ENCODE measurements at places on chromosomes 3 and 15.

DNA sequence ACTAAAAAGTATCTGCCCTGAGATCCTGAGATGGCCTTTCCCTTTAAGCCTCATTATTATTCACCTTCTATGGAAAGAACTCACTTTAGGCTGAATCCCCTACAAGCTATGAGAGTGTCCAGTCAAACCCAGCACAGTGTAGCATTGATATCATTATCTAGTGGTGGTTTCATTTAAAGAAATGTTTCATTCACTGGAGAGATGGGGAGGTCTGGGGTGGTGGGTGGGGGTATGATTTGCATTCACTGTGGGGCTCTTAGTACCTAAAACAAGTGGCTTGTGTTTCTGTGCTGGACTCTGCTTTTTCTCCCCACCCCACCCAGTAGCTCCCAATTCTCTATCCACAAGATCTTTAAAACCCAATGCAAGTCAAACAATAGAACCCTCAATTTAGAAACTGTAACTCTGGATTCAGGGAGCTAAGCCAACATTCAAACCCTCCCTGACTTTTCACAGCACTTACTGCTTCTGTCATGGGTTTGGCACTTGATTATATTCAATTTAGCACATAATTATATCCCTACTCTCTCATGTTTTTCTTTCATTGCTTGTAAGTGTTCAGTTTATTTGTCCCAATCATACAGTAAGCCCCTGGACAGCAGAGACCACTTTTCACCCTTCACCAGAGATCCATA, 310.5 kb upstream of the THBS1 start:
- DNase-seq, result no peak

DNA sequence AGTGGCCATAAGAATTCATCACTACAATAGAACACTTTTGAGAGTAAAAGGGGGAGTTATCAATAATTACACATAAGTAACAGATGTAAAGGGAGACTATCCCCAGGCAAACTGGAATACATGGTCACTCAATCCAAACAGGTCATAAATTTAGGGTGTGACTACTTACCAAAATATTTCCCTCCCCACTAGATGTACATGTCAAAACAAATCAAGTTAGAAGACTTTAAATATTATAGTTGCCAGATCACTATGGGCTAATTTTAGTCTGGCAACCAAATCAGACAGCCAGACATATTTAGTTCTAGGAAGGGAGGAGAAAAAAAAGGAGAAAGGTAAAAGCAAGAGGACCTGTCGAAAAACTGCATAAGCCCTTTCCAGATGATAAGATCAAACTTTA, 23.1 kb downstream of the SLC24A5 start:
- DNase-seq, result no peak

DNA sequence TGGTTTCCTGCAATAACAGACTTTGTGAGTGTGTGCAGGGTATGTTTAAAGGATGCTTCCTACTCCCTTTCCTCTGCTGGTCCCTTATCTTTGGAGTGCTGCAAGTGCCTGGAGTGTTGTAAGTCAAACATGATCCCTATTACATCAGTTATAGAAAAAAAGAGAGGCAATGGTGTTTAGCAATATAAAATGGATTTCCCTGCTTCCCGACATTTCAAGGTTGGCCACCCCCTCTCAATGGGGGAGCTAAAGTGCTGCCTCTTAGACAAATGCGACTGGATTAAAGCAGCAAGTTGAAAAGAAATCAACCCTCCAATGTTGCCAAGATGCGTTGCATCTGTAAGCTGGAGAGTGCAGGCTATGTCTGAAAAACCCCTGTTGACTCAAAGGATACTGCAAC, 203.1 kb upstream of the WNT5A start:
- no peak for DNase-seq

DNA sequence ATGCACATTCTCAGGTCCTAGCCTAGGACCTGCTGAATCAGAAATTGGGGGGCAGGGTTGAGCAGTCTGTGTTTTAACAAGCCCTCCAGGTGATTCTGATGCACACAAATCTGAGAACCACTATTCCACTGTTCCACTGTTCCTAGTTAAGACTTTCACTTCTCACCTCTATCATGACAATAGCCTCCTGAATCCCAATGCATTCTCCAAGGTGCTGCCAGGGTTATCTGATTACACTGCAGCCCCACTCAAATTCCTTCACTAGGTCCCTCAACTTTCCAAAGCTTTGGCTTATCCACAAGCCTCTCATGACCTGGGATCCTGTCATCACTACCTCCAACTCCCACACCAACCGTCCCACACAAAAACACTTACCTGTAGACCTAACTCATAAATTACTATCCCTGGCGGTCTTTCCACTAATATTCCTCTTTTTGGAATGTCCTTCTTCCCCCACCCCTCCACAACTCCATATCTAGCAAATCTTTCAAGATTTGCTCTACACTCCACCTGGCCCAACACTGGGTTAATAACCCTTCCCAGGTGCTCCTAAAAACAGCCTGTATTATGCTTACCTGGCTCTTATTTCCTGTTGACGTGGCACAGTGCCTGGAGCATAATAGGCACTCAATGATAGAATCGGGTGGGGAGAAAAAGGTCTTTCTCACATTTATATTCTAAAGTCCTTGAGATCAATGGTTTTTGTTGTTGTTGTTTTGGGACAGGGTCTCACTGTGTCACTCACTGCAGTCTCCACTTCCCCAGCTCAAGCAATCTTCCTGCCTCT, 27.2 kb downstream of the TBL1XR1 start:
- no peak for DNase-seq

DNA sequence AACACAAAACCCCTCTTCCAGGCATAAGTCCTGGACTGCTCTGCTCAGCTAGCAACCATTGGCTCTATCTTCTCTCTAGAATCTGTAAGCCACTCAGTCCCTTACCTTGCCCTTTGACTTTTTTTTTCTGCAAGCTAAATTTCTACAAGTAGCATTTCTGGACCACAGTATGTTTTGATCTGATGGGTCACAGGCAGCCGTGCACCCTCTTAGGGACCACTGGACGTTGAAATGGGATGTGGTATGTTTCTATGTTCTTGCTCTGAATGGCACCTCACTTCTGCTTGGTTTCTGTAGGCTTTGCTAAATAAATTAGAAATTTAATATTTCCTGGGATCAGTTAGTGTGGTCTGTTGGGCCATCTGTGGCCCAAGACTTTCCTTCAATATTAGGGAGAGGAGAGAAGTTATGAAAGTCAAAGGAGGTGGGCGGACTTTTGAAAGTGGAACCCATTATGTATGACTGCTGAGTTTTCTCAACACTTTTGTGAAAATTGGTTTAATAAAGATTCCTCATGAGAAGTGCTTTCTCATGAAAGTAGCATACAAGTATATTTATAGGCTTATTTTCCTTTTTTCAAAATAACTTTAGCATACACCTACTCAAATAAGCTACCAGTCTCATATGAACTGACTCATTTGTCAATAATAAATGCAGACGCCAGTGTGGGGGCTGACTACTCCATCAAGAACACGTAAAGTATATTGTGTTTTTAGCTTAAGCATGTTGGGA, 18.4 kb upstream of the TIPARP start:
- DNase-seq, result no peak

DNA sequence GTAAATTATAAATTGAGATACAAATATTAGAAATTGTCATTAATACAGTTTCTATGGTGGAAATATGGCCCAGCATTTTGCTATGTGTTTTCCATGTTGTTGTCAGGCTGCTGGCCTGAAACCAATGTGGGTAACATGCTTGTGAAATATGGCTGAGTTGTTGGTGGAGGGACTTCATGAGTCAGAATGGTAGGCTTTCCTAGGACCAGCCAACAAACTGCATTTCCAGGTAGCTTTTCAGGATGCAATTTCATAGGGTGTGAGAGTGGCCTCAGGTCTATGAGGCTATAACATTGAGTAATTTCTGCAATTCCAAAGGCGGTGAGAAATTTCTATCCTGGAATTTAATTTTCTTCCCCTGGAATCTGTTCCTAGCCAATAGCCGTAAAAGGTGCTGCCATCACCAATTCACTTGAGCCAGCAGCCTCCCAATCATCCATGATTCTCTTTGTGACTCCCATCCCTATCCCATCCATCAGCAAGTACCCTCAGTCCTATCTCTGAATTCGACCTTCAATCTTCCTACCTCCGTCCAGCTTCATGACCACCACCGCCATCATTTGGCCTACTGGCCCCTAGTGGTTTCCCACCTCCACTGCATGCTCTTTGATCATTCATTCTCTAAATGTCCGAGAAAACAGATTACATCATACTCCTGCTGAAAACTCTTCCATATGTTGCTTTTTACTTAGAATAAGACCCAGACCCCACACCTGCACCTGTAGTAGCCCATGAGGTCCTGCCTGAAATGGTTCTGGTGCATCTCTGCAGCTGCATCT, 276.6 kb upstream of the CFAP20DC start:
- no peak for DNase-seq

DNA sequence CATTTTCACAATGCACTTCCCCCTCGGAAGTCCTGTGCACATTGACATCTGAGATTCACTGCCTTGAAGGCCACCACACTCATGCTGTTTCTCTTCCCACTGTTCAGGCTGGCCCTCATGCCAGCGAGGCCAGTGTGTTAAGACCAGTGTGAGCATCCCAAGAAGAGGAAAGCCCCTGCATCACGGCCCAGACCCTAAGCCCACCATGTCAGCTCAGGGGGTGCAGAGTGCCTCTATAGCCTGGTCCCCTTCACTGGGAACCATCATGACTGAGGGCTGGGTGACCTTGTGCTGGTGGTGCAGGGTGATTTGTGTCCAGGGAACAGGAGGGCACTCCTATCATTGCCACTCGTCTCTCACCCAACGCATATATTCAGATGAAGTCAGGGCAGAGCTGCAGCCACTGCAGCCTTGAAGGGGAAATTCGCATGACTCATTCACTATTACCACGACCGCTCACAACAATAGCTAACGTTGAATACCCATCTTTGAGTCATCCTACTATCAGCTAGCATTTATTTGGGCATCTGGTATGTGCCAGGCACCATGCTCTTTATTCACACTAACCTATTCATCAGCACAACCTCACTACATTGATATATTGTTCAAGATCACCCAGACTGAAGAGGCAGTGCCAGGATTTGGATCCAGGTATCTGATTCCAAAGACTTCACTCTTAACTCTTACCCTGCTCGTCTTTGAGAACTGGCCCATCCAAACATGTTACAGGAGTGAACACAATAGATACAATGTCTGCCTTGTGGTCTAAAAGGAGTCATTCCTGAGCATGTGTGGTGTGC, 58.8 kb upstream of the SLC6A11 start:
- DNase-seq, result no peak

DNA sequence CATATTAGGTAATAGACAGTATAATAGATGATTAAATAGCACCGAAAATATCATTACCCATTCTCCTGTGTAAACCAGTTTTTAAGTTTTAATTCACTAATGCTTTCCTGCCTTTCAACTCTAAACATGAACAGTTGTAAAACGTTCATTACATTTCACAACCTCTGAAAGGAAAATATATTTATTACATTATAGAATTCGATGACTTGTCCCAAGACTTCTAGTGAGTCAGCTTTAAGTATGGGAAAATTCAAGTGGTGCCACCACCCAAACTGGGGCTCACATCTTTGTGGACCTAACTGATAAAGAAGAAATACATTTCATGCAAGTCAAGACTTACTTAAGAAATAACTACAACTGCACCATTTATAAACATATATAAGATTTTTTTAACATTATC, 2.0 kb downstream of the TRIM59 start:
- DNase-seq, result no peak

DNA sequence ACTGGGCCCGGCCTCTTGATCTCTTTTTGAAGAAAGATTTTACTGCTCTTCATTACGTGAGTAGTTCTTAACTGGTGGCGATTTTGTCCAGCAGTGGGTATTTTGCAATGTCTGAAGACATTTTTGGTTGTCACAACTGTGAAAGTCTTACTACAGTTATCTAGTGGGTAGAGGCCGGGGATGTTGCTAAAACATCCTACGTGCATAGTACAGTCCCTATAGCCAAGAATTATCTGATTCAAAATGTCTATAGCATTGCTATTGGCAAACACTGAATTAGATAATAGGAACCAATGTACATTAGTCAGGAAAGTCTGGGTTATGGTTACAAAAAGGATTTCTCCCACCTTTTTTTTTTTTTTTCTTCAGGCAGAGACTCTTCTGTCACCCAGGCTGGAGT, 38.1 kb downstream of the FOXL2 start:
- no peak for DNase-seq

- no peak for DNase-seq
Measured at GRCh38 chr3:153026026-153026425, 136.0 kb upstream of the RAP2B start.

GRCh38 chr15:68829068-68829467, 8.4 kb upstream of the ANP32A start:
- no peak for DNase-seq

DNA sequence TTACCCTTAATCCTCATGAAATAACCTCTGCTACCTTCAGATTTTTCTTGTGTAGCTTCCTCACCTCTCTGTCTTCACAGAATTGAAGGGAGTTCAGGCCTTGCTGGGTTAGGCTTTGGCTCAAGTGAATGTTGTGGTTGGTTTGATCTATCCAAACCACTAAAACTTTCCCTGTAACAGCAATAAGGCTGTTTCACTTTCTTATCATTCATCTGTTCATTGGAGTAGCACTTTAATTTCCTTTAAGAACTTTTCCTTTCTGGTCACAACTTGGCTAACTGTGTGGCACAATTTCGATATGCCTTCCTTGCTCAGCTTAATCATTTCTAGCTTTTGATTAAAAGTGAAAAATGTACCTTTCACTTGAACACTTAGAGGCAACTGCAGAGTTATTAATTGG, 129.8 kb downstream of the NR1I2 start:
- DNase-seq, result no peak

- DNase-seq, result no peak
Measured at GRCh38 chr15:70055601-70056051, 42.1 kb downstream of the TLE3 start.

DNA sequence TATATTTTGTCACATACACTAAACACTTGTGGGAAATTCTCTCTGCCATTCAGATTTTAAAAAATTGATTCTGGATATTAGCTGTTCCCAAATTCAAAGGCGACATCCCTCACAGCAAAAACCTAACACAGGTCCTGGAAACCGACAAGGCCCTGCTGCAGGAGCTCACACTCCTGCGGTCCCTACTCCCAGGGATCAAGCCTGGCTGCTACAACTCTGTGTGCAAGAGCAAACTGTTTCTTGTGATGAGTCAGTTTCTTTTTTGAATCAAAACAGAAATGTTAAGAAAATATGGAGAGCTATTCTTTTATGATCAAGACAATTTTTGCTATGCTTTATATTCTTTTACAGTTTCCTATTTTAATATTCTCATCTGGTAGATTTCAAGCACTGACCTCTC, 51.0 kb upstream of the TJP1 start:
- DNase-seq, result no peak

DNA sequence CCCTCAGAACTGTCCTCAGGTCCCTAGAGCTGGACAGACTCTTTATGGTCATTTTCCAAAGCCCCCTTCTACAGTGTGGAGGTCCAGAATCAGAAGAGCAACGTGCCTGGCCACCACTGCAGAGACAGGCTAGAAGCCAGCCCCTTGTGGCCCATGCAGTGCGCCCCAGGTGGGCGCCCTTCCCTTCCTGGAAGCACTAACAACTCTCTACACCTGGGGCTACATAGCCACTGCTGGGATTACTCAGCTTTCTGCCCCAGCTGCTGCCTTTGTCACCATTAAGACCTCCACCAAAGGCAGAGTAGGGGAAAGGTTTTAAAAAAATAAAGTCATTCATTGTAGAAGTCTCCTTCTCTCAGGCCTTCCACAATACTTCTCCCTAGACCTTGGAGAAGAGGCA, 2.3 kb downstream of the RASGRP1 start:
- DNase-seq, result no peak

- no peak for DNase-seq
Measured at GRCh38 chr3:193960487-193961274, 175.3 kb upstream of the HES1 start.
